Posterior vena cava (tissue), 2 donors: ENCODE measurements at places on chromosomes 4 and X.

DNA sequence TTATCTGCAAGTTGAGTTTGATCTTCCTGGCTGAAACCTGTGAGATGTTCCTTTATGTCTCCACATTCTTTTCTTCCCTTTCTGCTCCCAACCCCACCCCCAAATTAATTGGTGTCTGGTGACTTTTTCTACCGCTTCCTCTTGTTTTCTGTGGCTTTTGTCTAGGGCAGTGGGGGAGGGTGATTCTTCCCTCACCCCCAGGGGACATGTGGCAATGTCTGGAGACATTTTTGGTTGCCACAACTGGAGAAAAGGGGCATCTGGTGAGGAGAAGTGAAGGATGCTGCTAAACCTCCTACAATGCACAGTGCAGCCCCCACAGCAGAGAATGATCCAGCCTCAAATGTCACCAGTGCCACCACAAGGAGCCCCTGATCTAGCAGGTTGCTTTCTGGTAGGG, 152.9 kb downstream of the NHS start:
- DNase-seq: no peak

- no peak for DNase-seq
Observed at GRCh38 chrX:47483306-47484268, 565 bp upstream of the ZNF41 start.

DNA sequence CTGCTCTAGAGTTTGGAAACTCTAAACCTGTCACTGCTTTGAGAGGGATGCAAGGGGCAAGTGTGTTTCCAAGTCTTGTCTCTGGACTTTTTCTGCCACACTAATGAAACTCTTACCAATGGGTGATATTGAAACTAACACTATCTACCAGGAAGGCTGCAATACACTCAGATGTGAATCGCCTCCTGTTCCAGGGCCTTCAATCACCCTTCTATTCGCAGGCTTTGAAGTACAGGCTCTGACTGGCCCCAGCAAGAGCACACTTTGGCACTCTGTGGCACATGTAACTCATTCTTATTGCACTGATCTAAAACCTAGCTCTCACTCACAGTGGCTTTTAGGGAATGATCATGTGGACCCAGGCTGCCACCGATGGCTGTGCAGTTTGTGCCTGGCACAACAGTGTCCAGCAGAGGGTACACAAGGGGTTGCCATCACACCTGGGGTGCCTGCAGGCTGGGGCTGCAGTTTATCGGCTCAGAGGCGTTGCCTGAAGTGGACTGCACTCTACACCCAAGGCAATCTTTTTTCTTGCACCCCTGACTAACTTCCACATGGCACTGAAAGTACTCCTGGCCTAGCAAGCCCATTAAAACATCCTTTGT, 210.8 kb downstream of the MGST2 start:
- DNase-seq: no peak

GRCh38 chrX:42093756-42094155, 170.4 kb upstream of the CASK start:
- DNase-seq: no peak

DNA sequence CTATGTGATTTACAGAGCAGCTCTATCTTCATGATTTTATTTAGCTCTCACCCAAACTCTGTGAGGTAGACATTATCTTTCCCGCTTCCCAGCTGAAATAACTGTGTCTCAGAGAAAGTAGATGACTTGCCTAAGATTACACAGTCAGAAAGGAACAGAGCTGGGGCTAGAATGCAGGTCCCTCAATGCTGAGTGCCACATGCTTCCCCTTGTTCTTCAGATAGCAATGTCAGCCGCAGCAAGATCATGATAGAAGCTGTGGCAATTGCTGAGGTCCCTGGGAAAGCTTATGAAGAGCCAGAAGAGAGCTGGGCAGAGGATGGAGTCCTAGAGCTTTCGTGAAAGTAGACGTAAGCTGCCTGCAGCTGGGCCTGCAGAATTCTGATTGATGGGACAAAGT, 11.1 kb upstream of the GABRE start:
- DNase-seq: no peak

DNA sequence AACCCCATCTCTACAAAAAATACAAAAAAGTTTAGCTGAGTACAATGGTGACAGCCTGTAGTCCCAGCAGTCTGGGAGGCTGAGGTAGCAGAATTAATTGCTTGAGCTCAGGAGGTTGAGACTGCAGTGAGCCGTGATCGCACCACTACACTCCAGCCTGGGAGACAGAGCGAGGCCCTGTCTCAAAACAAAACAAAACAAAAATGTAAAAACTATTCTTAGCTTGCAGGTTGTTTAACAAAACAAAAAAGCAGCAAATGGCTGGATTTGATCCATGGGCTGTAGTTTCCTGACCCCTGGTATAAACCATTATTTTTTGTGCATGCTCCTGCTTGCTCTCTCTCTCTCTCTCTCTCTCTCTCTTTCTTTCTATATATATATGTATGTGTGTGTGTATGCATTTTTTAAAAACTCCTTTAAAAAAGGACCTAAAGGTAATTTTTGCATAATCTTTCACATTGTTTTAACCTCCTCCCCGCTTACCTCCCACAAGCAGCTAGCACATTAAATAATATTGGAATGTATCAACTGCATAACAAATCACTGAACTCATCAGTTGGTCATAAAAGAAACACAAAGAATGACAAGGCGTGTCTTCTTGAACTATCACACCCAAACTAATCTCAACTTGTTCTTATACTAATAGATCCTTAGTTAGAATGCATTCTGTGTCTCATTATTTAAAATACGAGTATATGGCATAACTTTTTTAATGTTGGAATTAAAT, 4.8 kb downstream of the AREG start:
- no peak for DNase-seq

- DNase-seq: no peak
Observed at GRCh38 chr4:139922406-139923024, 231.5 kb downstream of the MAML3 start.

GRCh38 chr4:162770761-162771490, 395.8 kb downstream of the NAF1 start:
- DNase-seq: no peak

DNA sequence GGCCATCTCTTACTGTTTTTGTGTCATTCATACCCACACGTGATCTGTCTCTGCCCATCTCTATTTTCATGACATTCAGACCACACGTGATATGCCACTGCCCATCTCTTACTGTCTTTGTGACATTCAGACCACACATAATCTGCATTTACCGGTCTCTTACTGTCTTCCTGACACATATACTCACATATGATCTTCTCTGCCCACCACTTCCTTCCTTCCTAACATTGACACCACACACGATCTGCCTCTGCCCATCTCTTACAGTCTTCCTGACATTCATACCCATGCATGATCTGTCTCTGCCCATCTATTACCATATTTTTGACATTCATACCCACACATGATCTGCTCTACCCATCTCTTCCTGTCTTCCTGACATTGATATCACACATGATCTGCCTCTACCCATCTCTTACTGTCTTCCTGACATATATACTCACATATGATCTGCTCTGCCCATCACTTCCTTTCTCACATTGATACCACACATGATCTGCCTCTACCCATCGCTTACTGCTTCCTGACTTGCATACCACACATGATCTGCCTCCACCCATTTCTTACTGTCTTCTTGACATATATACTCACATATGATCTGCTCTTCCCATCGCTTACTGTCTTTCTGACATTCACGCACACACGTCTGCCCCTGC, 36.1 kb downstream of the SCML1 start:
- DNase-seq: no peak

GRCh38 chrX:64850371-64851082, 125.7 kb downstream of the ZC4H2 start:
- DNase-seq: no peak

DNA sequence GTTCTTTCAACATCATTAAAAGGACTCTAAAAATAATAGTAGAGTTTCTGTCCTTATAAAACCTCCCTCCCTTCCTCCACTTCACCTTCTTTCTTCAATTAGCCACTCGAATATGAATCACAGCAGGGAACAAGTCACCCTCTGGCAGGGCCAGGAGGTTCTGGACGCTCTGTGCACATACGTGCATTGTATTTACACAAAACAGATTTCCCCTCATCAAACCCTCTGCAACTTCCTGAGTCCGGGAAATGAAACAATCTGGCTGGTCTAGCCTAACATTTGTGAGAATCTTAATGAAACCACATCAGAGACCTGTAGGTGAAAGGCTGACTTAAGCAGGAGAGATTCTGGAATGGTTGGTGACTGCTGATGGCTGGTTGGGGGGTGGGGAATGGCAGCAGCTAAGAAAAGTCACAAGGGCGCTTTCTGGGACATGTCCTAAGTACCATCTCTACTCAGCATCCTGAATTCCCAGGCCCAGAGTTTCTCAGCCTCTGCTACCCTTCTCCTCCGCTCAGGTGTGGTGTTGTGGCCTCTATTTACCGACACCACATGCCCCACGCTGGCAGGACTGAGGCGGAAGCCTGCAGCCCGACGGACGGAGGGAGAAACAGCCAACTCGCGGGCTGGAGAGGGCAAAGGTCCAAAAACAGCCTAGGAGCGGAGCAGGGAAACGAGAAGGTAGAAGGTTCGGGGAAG, 1.0 kb downstream of the ZDHHC9 start:
- no peak for DNase-seq

GRCh38 chr4:185343726-185344581, 51.8 kb downstream of the LRP2BP start:
- DNase-seq: no peak

DNA sequence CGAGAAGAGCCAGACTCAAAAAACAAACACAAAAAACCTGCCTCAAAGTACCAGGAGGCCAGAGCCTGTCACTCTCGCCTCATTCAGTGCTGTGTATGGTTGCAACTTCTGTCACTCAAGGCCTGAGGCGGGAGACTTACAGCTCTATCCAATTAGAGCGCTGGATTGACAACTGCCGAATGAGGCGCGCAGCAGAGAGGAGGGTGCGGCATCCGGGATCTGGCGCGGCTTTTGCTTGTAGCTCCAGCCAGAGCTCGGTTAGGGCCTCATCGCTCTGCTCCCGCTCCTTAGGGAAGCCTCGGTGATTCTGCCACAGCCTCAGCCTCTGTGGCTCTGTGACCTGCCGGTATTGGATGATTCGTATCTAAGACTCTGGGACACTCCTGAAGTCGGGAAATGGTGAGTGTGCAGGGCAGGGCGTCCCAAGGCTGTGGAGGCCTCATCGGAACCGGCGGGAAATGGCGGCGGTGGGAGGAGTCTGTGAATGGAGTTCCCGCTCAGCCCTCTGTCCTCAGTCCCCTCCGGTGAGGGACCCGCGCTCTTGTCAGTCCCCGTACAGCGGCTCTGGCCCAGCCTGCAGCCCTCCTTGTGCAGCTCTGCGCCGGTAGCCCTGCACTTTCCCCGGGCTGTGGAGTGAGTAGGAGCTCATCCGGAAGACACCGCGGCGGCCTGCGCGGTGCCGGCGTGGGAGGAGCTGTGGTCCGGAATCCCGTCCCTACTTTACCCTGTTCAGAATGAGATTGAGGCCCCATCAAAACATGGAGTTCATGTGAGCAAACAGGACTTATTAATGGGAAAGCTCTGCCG, at the start of gene ZNF718:
Gene ZNF718 (plus strand): TSS at position 227 of the 807 bp plus-strand sequence. CDS start 170 bp downstream, at position 397.
- DNase-seq: peak; percentile 97

- DNase-seq: no peak
Observed at GRCh38 chr4:78799551-78800495, 23.7 kb downstream of the BMP2K start.

DNA sequence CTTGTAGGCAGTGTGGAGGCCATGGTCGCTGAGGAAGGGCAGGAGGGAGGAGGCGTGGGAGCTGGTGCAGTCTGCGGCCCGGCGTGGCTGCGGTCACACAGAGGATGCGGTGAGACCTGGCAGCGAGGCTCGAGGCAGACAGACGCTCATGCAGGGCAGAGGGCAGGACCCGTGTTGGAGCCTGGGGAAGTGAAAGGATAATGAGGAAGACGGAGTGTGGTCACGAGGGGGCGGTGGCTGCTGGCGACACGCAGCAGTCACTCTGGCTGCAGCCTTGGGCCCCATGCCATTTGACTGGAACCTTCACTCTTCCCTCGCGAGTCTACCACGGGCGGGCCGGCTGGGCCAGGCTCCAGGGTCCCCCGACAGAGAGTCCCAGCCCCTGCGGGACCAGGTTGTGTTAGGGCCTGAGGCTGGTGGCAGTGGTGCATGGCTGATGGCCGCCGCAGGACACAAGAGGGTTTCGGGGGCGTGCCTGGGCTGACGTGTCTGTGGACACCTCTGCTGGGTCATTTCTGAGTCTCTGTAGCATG, 68.8 kb upstream of the HGFAC start:
- peak; percentile 92 for DNase-seq

DNA sequence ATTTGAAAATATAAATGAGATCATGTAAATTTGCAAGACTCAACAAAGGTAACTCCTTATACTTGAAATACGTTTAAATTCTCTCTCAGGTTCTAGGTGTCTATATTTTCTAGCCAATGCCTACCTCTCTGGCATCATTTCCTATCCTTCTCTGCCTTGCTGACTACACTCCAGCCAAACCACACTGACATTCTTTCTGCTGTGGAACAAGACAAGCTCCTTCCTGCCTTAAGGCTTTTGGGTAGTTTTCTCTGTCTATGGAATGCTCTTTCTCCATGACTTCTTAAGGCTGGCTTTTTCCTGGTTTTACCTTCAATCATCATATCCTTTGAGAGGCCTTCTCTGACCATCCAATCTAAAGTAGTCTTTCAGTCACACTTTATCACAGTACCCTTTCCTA, 201.0 kb downstream of the SPRY1 start:
- no peak for DNase-seq

DNA sequence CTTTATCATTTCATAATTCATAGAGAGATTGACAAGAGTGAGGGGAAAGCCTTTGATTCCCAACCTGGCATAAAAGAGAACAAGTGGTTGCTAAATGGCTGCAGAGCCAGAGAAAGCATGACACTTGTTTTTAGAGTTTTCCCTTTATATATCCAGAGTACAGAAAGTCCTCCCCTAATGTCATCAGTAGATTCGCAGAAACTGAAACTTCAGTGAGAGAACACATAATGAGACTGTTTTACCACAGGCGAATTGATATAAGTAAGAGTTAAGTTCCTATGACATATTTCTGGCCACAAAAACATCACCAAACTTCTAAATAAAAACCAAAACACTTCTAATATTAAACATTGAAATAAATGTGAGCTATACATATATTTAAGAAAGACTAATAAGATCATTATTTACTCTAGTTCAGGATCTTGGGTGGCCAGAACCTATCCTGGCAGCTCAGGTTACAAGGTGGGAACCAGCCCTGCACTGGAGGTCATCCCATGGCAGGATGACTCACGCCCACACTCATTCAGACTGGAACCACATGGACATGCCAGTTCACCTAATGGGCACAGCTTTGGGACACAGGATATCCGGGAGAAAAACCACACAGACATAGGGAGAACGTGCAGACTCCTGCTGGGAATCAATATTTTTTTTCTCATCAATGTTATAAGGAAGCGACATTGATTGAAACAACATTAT, 35.5 kb downstream of the NWD2 start:
- no peak for DNase-seq

GRCh38 chr4:47819178-47819577, 18.7 kb downstream of the CORIN start:
- DNase-seq: no peak

DNA sequence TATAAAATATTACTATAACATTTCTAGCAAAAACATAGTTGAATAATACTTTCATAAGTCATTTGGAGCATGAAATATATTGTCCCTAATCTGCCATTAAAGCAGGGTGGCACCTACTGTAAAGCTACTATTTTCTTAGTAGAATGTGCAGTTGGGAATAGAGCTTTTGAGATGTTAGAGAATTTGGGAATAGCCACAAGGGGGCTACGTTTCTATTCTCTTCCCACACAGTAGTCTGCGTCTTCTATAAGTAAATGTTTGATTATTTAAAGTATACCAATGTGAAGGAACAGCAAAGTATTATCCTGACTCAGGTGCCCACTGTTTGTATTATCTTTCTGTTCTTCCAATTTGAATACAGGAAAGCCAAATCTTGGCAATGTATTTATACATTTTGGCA, 323.2 kb upstream of the GIMD1 start:
- DNase-seq: no peak
